ENCODE measurements at places on chromosomes 2 and 18.

GRCh38 chr2:101736233-101736632 lies 38.7 kb downstream of the MAP4K4 start:
- H3K27me3 ChIP-seq: no peaks in the 10 kb centered on the region
- H3K4me3 ChIP-seq: no peak overlapping the region
- H3K36me3 ChIP-seq: no peaks in the 10 kb centered on the region
- peaks cover 3% of the 10 kb centered on the region for H3K4me1 ChIP-seq

GRCh38 chr2:46982351-46983064 lies 66.9 kb upstream of the MCFD2 start:
- no peaks in the 10 kb centered on the region for H3K36me3 ChIP-seq
- H3K4me3 ChIP-seq: no peak overlapping the region
- no peaks in the 10 kb centered on the region for H3K27me3 ChIP-seq
- DNase-seq: no peak
- no peak overlapping the region for H3K27ac ChIP-seq

DNA sequence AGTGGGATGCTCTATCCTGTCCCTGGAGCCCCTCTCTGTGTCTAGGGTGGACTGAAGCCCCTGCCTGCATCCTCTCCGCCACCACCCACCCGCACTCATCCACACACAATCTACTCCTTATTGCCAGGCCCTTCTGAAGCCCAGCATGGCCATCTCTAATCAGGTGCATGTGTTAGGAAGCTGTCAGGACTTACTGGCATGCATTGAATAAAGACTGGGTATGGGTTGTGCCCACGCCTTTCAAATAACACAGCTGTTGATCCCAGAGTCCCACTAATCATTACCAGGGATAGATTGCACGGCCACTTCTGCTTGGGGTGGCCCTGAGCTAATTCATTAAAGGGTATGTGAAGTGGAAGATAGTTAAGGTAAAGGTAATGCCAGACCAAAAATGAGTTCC lies 88.4 kb downstream of the CABLES1 start:
- H3K36me3 ChIP-seq: no peaks in the 10 kb centered on the region
- no peak overlapping the region for H3K27ac ChIP-seq
- no peak overlapping the region for H3K4me3 ChIP-seq
- DNase-seq: no peak
- H3K4me1 ChIP-seq: no peaks in the 10 kb centered on the region
- H3K27me3 ChIP-seq: no peaks in the 10 kb centered on the region

- H3K4me3 ChIP-seq: no peak overlapping the region
- no peaks in the 10 kb centered on the region for H3K36me3 ChIP-seq
- DNase-seq: no peak
- no peaks in the 10 kb centered on the region for H3K4me1 ChIP-seq
Measured at GRCh38 chr2:236552212-236552542, 17.4 kb upstream of the ACKR3 start.

DNA sequence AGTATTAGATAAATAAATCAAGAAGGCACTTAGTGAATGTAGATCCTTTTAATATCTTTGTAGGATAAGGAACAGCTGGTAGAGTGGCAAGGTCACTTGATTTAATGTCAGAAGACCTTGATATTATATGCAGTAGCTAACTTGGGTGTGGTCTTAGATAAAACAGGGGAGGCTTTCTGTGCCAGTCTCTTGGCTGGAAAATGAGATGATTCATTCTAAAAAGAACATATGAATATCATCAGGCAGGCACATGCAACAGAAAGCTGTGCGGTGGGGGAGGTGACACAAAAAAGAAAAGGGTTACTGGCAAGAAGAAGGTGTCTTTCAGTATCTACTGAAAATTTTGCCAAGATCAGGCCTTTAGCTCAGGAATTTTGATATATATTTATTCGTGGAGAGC lies 931.7 kb upstream of the CELF4 start:
- DNase-seq: no peak
- H3K27me3 ChIP-seq: no peaks in the 10 kb centered on the region
- H3K4me3 ChIP-seq: no peak overlapping the region
- H3K27ac ChIP-seq: no peak overlapping the region
- no peaks in the 10 kb centered on the region for H3K4me1 ChIP-seq

GRCh38 chr2:232957657-232958090 lies 55.4 kb downstream of the NGEF start:
- no peaks in the 10 kb centered on the region for H3K27me3 ChIP-seq
- no peak for DNase-seq
- H3K4me3 ChIP-seq: no peak overlapping the region
- no peak overlapping the region for H3K27ac ChIP-seq

DNA sequence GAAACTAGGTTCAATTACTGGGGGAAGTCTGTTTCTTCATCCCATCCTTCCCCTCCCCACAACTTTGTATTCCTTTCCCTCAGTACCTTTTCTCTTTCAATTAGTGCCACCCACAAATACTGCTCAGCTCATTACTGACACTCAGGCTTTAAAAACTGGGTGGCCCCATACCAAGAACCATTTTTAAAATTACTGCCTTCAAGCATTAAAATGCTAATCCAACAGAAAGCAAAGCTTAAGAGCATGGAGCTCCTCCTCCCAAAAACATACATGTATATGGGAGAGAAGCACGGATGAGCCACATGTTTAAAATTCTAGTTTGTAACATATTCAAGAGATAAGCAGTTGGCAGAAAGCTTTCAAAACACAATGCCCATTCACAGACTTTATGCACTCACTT lies 44.0 kb downstream of the IRS1 start:
- H3K36me3 ChIP-seq: no peaks in the 10 kb centered on the region
- H3K27ac ChIP-seq: peak overlapping the region; percentile 24
- H3K4me1 ChIP-seq: peaks cover 24% of the 10 kb centered on the region
- H3K4me3 ChIP-seq: no peak overlapping the region
- no peak for DNase-seq
- H3K27me3 ChIP-seq: no peaks in the 10 kb centered on the region

DNA sequence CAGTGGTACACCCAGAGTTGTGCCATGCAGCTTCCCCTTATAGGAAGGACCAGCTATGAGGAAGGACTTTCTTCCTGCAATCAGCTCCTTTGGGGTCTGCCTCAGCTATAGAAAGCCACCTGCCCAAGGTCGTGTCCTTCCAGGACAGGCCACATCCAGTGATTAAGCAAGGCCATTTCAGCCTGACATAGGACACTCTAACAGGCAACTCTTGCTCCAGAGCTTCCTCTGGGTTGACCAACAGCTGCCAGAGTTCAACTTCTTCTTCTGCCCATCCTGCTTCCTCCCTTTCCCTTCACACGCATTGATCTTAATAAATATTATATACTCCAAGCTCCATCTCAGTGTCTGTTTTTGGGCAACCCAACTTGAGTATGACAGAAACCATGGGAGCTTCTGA lies 12.8 kb downstream of the LRP2 start:
- H3K27me3 ChIP-seq: no peaks in the 10 kb centered on the region
- H3K4me1 ChIP-seq: no peaks in the 10 kb centered on the region
- H3K27ac ChIP-seq: no peak overlapping the region
- no peaks in the 10 kb centered on the region for H3K36me3 ChIP-seq

DNA sequence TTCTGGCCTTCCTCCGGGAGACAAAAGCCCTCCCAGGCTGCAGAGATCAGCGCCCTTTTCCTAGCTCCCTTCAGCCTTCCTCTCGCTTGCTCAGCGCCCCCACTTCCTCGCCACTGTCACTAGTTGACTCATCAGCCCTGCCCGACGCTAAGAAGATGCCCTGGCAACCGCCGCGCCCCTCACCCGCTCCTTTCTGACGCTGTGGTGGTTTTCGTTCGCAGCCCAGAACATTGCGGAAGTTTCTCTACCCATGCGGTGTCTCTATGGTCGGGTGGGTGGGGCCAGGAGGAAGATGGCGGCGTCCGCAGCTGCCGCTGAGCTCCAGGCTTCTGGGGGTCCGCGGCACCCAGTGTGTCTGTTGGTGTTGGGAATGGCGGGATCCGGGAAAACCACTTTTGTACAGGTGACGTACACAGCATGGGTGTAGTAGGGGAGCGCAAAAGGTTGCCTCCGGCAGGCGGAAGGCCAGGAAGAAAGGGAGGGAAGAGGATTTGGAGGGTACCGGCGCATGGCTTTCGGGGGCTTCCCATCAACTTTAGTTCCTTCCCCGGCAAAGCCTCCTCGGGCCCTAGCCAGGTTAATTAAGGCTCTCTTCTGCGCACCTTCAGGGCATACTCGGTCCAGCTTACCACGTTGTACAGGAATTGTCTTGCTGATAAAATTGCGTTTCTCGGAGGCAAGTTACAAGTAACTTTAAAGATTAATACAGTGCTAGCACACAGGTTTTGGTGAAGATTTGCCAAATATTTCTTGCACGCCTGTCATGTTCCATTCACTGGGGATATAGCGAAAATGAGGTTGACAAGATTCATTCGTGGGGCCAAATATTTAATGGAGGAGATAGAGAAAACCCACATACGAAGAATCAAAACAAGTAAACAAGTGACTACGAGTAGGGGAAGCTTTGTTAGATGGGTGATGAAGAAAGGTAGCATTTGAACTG lies at the start of the genes CCDC121 and GPN1:
CCDC121 (minus strand) TSS at position 246 of the 943 bp plus-strand sequence. CDS start 1,213 bp downstream, outside the sequence.
GPN1 (plus strand) TSS at position 284 of the 943 bp plus-strand sequence; CDS start at position 293, 9 bp downstream.
- H3K36me3 ChIP-seq: no peaks in the 10 kb centered on the region
- H3K4me1 ChIP-seq: peaks cover 16% of the 10 kb centered on the region
- peak within 1 kb of the TSS; percentile 77 for H3K4me3 ChIP-seq
- peak; percentile 91 for DNase-seq
- no peaks in the 10 kb centered on the region for H3K27me3 ChIP-seq

DNA sequence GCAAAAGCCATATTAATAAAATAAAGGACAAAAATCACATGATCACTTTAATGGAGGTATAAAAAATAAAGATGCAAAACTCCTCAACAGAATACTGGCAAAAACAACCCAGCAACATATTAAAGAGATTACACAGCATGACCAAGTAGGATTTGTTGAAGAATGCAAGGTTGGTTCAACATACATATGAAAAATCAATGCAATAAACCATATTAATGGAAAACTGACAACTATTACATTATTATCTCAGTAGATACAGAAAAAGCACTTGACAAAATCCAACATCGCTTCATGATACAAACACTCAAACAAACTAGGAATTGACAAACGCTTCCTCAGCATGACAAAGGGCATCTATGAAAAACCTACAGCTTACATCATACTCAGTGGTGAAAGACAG lies 76.7 kb downstream of the CRACDL start:
- DNase-seq: no peak
- H3K27me3 ChIP-seq: no peaks in the 10 kb centered on the region
- H3K27ac ChIP-seq: no peak overlapping the region
- H3K4me1 ChIP-seq: no peaks in the 10 kb centered on the region
- no peak overlapping the region for H3K4me3 ChIP-seq

- H3K27ac ChIP-seq: no peak overlapping the region
- H3K4me1 ChIP-seq: no peaks in the 10 kb centered on the region
- no peaks in the 10 kb centered on the region for H3K36me3 ChIP-seq
- no peak for DNase-seq
- no peak overlapping the region for H3K4me3 ChIP-seq
Measured at GRCh38 chr18:24187049-24187448, 48.2 kb downstream of the CABYR start.

GRCh38 chr2:11123856-11124759 lies 31.2 kb upstream of the SLC66A3 start:
- H3K27ac ChIP-seq: no peak overlapping the region
- DNase-seq: peak; percentile 65
- no peaks in the 10 kb centered on the region for H3K36me3 ChIP-seq
- H3K27me3 ChIP-seq: no peaks in the 10 kb centered on the region

GRCh38 chr2:55929476-55929875 lies 5.9 kb upstream of the EFEMP1 start:
- no peak for DNase-seq
- no peaks in the 10 kb centered on the region for H3K36me3 ChIP-seq
- no peak overlapping the region for H3K4me3 ChIP-seq
- no peak overlapping the region for H3K27ac ChIP-seq
- H3K4me1 ChIP-seq: no peaks in the 10 kb centered on the region

DNA sequence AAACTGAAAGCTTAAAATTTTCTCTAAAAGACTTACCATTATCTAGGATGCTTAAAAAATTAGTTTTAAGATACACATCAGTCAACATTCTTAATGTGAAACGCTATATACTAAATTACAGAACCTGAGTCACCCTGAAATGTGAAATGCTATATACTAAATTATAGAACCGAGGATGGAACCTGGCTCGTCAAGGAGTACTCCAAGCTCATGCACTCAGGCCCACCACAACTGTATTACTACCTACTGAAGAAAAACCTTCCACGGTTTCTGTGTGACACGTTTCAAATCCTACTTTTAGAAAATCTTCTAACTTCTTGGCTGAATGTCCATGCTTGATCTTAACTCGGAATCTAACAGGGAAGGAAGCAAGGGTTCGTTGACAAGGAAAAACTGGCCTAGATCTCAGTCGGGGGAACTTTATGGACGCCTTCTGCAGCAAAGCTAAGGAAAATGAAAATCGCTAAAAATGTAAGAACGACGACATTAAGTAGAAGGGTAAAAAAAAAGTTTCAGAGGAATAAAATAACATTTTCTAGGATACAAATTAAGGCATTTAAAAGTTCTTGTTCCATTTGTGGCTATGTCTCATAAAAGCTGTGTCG lies 1.4 kb downstream of the PRKD3 start:
- no peak for DNase-seq
- peaks cover 12% of the 10 kb centered on the region for H3K4me1 ChIP-seq
- H3K27ac ChIP-seq: peak overlapping the region; percentile 91
- no peaks in the 10 kb centered on the region for H3K36me3 ChIP-seq
- peak overlapping the region; percentile 80 for H3K4me3 ChIP-seq

DNA sequence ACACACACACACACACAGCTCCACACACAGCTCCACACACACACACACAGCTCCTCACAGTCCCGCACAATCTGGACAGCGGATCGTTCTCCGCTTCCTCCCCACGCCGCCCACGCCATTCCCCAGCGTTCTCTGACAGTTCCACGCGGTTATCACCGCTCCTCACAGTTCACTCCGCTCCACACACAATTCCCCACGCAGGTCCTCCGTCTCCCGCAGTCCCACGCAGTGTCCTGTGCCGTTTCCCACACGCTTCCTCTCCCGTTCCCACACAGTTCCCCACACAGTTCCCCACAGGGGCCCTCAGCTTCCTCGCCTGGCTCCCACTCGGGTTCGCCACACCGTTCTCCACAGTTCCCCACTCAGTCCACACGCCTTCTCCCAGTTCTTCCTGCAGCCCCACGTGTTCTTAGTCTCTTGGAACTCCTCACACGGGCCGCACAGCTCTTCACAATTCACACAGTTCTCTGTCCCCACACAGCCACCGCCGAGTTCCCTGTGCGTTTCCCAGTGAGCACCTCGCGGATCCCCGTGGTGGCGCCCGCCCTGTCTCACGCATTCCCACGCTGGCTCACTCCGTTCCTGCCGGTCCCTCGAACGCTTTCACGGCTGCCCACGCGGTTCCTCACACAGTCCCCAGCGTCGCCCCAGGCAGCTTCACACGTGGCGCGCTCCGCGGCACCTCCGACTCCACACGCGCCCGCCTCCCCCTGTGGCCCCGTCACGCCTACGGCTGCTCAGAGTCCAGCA lies 38.4 kb downstream of the KIF1A start:
- H3K4me1 ChIP-seq: no peaks in the 10 kb centered on the region
- no peak overlapping the region for H3K4me3 ChIP-seq

Data from right lobe of liver (tissue), 6 donors.